ENCODE measurements at places on chromosomes 2 and 18.

GRCh38 chr2:237309011-237309410 is 105.0 kb downstream of the COL6A3 start:
- DNase-seq = no peak

GRCh38 chr2:25030702-25031101 is 11.2 kb upstream of the EFR3B start:
- DNase-seq = no peak

GRCh38 chr2:188629753-188630527 is 338.3 kb downstream of the GULP1 start:
- DNase-seq = no peak

DNA sequence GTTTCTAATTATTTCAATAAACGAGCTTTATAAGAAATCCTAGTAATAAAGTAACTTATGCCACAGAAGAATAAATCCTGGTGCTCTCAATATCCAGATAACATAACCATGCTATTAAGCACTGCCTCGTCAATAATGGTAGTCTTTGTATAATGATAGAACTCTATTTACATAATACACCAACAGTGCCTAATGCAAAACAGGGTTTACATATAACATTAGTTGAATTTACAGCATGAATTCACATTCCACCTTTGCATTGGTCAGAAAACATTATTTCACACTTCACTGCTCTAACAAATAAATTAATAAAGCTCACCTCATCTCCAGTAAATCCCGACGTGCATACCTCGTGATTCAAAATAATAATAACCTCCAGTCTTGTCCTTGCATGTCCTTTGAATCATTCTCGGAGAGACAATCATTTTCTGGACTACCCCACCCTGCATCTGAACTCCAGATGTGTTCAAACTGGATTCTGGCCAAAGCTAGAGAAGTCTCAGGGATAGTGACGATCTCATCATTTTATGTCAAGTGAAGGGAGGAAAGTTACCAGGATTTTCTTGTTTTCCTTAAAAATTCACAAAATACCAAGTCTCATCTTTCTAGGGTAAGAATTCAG is 189.2 kb downstream of the NCKAP5 start:
- no peak for DNase-seq

- DNase-seq = no peak
Observed at GRCh38 chr2:9191041-9191481, 15.6 kb upstream of the ASAP2 start.

DNA sequence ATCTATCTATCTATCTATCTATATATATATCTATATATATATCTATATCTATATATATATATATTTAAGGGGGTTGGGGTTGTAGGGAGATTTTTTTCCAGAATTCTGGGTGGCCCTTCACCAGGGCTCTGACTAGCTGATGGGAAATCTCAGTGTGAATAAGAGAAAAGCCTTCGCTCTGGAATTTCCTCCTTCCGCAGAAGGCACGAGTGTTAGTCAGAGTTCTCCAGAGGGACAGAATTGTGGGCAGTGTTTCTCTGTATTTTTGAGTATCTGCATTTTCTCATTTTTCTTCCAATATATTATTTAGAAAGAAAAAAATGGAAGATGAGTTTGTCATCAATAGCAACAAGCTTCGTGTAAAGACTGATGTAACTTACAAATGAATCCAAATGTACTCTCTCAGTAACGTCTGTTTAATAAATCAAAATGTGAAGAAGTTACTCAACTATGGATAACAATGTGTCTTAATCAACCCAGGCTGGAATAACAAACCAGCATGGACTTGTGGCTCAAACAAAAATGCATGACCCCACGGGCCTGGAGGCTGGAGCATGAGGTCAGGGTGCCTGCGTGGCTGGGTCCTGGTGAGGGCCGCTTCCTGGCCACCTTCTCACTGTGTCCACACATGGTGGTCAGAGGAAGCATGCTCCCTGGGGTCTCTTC is 10.6 kb upstream of the SNTG2 start:
- no peak for DNase-seq

DNA sequence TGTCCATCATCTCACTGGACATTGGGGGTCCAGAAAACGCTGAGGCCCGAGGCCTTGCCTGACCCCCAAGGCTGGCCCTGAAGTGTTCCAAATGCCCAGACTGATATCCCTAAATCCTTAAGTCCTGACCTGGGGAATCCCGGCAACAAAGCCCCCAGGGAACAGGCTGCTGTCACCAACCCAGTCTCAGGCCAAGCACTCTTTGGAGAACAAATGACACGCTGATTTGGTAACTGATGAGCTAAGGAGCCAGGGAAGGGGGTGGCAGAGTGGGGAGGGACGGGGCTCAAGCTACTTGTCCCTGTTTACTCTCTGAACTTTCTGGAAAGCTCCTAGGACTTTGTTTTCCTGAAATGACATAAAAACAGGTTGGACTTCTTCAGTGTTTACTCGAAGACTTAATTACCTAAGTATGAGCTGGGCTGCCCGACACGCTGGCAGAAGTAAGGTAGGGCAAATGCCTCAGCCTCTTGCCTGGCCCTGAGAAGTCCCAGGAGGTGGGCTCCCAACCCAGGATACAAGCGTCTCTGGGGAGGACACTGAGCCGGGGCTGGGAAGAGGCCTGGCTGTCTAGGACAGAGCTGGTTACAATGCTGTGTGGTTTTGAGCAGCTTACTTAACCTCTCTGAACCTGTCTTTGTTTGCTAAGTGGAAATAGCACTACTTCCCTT is 105.5 kb upstream of the GLI2 start:
- no peak for DNase-seq
